Dorsolateral prefrontal cortex (tissue), 122 donors: ENCODE measurements at places on chromosomes 5 and 9.

- no peak for DNase-seq
These were observed 1.7 kb downstream of the DBN1 start for GRCh38 chr5:177471610-177472356.

- no peak for DNase-seq
These were observed 12.3 kb downstream of the RMI1 start for GRCh38 chr9:83992901-83993300.

- DNase-seq: no peak
These were observed 49.9 kb downstream of the PDE4D start for GRCh38 chr5:59843511-59844213.

- DNase-seq: no peak
These were observed 2.1 kb upstream of the OGN start for GRCh38 chr9:92406477-92406876.
